Fibroblast of upper back skin (primary cell): ENCODE measurements at places on chromosomes 12 and 14.

GRCh38 chr14:73797543-73798265, 53.9 kb upstream of the PTGR2 start:
- no peak for DNase-seq

GRCh38 chr12:24134092-24134491, 184.6 kb upstream of the SOX5 start:
- no peak for DNase-seq

DNA sequence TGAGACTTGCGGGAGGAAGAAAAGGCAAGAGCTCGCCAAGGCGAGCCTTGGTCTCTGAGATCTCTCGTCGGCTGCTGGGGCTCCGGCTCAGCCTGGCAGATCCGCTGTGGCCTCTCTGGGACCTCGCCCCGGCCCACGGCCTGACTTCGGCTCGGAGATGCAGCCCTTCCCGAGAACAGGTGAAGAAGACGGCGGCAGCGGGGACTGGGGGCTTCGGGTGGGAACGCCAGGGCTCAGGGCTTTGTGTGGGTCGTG, 6.0 kb upstream of the HOXC9 start:
- DNase-seq, result no peak

GRCh38 chr14:104211215-104211614, 72.8 kb downstream of the KIF26A start:
- DNase-seq, result no peak

DNA sequence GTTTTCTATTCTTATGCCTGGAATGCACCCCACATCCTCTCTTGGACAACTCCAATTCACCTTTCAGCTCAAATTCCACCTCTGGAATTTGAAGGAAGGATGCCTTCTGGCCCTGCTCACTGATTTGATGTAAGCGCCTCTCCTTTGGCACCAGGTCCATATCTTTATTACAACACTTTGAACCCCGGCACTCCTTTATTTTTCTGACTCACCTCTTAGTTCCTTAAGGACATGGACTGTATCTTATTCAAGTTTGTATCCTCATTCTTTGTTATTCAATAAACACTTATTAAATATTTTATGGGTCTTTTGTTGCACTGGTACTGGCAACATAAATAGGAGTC, 3.1 kb downstream of the GALC start:
- DNase-seq, result no peak

GRCh38 chr14:90517076-90517841, 120.4 kb downstream of the CALM1 start:
- DNase-seq, result no peak
